ENCODE measurements at places on chromosomes 6 and 20.

- DNase-seq: no peak
Measured at GRCh38 chr6:98539741-98540140, 294.6 kb upstream of the POU3F2 start.

DNA sequence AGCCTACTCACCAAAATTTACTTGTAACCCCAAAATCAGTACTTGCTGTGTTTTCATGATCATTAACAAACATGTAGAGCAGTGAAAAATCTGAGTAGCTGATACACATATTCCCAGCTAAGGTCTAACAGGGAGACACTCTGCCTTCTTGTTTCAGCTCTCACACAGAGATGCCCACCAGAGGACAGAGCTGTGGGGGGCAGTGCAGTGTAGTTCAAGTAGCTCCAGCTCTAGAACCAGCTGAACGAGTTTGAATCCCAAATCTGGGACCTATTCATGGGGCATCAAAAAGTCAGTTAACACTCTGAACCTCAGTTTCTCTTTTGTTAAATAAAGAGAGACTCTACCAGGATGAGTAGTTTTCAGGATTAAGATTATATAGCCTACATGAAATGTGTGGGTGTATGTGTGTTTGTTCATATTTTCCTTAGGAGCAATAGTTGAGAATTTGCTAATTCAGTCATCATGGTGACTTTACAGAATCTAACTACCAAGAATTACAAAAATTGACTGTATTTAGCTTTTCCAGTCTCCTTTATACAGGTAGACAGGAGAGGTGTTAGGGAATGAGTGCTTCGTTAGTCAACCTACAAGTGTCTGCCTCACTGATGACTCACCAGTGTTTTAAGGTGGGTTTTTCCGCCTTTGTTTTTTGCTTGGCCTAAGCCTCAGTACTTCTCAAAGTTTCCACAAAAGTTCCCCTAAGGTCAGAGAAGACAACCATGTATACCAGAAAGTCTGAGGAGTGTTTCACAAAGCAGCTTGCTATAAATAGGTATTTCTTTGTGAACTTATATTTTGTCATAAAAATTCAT lies 164.0 kb upstream of the RUNX2 start:
- DNase-seq: no peak

DNA sequence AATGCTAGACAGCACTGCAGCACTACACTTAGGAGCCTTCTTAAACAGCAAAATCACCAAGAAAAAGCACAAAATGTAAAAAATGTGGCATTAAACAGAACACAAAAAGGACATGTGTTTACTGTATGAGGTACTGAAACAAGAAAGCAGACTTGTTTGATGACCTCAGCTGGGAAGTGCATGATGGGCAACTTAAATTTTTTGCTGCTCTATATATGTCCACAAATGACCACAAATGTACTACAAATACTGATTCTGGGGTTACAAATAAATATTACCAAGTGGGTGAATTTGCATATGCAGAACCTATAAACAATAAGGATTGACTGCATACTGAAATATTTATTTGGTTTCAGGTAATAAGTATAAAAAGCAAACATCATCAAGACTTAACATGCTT lies 13.1 kb downstream of the RAB23 start:
- no peak for DNase-seq

DNA sequence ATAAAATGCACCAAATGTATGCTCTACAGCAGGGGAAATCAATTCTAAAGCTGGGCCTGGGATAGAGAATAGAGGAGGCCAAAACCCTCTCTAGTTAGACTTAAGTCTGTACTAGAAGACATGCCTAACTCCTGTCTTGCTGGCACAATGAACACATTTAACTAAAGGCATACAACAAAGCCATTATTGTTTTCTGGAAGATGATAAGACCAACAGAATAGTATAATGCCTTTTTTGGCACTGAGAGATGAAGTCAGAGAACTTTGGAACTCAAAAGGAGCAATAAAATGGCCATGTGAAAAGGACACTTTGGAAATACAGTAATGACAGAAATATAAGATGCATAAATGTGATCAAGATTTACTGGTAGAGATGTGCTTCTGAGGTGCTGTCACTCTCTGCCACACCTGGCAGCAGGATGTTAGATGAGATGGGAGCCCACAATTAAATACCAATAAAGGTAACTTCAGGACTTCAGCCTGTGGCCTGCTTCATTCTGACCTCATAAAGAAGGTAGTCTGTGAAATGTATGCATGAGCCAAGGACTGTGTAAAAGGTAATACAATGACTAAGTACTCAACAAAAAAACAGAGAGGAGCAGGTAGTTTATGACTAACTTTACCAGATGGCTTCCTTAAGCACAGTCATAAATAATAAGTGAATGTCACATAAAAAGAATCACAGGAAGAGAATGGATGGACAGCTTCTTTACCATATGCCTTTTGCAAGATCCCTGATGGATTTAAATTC lies 333.4 kb downstream of the BCKDHB start:
- DNase-seq: no peak

GRCh38 chr6:45479834-45480751 lies 102.4 kb upstream of the SUPT3H start:
- DNase-seq: peak; percentile 57

All from fibroblast of skin of left biceps (primary cell).